LoVo (cell line): ENCODE measurements at places on chromosomes 3 and 15.
A peak's percentile ranks its signal among the peaks of the same experiment; 100 is the strongest.

- DNase-seq, result peak; percentile 35
Observed at GRCh38 chr3:23739536-23739935, 66.2 kb upstream of the UBE2E1 start.

- DNase-seq, result no peak
Observed at GRCh38 chr15:62782896-62783295, 259.7 kb upstream of the TPM1 start.

DNA sequence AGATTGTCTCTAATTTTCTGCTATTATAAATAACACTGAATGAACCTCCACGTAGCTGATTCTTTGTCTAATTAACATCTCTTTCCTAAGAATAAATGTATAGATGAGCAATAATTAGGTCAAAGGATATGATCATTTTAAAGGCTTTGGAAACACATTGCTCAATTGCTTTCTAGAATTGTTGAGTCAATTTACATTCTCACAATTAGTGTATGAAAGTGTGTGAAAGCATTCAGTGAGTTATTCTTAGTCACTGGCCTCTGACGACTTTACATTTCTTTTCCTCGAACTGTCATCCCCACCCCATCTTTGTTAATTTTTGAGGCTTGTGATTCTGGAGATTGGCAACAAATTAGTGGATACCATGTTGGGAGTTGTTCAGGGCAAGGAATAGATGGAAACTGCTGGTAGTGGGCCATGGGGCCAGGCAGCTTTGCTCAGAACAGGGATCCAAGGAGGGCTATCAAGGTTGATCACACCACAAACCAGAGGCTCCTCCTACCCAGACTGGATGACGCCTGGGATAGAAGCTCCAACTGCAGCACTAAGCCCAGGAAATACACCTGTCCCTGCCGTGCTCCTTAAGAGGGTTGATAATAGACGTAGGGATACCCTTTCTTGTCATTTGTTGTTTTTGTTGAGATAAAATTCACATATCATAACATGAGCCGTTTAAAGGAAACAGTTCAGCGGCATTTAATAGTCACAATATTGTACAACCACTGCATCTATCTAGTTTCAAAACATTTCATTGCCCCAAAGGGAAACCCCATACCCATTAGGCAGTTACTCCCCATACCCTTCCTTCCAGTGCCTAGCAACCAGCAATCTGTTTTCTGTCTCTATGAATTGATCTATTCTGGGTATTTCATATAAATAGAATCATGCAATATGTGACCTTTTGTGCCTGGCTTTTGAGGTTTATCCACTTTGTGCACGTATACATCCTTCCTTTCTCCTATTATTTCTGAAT is 27.9 kb downstream of the EIF1B start:
- no peak for DNase-seq

- DNase-seq, result no peak
Observed at GRCh38 chr3:77242371-77242770, 202.5 kb downstream of the ROBO2 start.

DNA sequence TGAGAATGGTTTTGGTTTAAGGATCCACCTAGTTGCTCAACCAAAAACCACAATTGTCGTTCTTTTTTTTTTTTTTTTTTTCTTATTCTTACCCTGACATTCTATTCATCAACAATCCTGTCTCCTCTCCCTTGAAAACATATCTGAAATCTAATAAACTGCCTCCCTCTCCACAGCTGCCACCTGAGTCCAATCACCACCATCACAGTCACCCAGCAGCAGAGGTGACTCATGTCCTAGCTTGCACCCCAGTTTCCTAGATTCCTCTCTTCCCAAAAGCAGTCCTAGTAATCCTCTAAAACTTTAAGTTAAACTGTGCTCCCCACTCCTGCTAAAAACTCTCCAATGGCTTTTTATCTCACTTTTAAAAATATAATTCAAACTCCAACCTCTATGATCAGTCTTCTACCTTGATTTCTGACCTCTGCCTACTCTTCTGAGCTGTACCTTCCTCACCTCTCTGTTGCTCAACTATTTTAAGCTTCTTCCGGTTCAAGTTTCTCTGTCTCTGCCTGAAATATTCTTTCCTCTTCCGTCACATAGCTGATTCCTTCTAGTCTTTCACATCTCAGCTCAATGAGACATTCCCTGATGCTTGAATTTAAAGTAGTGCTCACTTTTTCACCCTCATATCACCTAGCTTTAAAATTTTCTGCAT is 33.7 kb upstream of the RBMS3 start:
- DNase-seq, result no peak

DNA sequence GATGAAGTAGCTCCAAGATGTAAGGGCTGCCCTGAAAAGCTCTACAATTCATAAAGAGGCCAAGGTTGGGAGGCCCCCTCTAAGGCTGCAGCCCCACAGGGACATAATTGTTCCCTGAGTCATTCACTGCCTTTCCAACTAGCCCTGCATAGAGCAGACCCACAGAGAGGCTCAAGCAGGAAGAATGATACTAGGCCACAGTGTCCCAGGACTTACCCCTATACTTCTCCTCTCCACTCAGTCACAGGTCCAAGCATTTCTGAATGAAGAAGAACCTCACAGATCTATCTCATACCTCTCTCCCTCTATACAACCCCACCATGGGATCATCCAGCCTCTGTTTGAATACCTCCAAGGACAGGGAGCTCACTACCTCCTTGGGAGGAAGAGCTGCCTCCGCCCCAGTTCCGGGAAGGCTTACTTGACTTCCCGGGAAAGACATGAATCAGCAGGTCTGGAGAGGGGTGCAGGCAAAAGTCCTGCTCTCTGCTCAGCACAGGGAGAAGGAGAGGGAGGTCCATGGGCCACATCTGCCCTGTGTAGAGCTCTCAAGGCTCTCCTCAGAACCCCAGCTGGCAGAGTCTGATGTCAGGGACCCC is 6.9 kb upstream of the SKIC8 start:
- no peak for DNase-seq

DNA sequence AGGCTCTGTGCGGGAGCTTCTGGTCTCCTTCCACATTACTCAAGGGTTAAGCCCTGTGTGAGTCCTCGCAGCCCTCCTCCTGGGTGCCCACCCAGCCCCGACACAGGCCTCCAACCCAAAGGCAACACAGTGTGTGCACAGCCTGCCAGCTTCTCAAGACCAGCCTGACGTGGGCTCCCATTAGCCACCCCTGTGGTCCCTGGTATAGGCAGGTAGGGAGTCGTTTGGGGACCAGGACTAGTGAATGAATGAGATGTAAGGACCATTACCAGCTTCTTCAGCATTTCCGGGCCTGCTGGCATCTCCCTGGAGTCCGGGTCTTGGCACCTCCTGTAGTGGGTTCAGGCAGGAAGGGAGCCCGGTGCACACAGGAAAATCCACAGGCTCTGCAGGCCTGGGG is 20.2 kb upstream of the PLXNA1 start:
- no peak for DNase-seq

GRCh38 chr15:74318376-74319137 is 48.9 kb downstream of the CYP11A1 start:
- DNase-seq, result no peak

GRCh38 chr15:37081983-37082382 is 18.4 kb downstream of the MEIS2 start:
- DNase-seq, result no peak

DNA sequence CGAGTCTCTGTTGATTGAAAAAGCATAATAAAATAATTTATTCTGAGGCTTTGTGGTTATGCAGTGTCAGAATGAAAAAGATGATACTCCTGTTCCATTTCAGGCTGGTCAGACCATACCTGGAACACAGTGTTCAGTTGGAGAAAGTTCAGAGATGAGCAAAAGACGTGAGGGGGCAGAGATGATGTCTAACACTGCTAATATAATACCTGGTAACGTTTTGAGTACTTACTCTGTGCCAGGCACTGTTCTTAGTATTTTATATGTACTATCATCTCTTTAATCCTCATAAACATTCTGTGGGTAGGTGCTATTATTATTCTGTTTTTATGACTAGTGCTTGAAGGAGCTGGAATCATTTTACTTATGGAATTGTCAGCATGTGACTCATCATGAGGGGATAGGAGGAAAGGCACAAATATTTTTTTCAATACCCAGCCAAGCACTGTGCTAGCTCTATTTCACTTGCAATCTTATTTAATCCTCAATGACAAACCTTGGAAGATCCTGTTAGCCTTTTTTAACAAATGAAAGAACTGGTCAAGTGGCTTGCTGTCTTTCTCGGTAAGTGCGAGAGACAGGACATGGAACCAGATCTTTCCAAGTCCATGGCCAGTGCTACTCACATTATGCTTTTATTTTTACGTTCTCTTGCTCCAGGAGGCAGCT is 31.8 kb downstream of the IQGAP1 start:
- peak; percentile 86 for DNase-seq
